ENCODE measurements at places on chromosomes 6 and 20.

DNA sequence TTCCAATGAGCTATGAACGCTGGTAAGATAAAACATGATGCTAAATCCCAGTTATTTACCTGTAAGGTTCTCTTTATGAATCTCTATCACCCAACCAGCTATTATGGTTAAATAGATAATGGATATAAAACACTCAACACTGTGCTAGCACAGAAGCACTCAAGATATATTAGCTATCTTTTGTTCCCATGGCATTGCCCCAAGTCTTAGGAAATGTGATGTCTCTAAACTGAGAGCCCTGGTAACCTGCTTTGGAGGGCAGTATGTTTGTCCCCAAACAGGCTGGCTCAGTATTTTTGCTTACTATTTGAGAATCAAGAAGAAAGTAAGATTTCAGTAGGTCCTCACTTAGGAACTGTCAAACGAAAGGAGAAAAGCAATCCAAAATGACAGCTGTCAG is 90.5 kb downstream of the BTBD9 start:
- DNase-seq, result no peak

- DNase-seq, result no peak
These were observed 4.9 kb downstream of the ELMO2 start for GRCh38 chr20:46401478-46401860.

DNA sequence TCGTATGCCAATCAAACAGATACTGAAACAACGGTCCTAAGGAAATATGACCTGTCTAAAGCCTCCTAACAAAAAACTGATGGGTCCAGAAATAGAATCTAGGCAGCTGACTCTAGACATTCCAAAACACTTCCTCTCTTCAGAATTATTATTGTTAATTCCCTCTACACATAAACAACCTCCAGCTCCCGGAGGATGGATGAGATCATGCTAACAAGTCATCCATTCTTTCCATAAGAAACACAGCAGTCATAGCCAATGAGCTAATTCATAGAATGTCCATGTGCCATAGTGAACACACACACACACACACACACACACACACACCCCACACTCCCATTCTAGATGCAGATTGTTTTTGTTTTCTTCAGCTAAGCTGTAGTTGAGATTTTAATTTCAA is 44.3 kb downstream of the HDGFL1 start:
- DNase-seq, result no peak

DNA sequence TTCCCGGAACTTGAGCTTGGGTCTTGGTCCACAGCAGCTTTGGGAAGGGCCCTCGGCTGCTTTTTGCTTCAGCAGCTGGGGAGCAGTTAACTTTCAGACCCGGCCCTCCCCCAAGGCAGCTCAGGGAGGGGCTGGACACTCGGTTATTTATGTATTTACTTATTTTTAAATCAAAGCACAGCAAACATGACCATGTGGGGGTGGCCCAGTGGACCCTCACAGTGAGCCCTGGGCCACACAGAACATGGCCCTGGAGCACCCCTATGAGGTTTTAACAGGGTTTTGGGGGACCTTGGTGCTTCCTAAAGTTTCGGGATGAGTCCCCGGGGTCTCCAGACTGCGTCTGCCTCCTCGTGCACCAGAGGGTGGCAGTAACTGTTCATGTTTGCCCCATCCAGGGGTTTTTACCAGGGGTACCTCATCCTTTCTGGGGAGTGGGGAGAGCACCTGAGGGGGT is 26.6 kb upstream of the NPBWR2 start:
- no peak for DNase-seq

- DNase-seq, result no peak
These were observed 23.5 kb downstream of the TOX2 start for GRCh38 chr20:43938017-43938655.

- DNase-seq, result no peak
These were observed 244.2 kb downstream of the CBLN4 start for GRCh38 chr20:55761100-55761499.

GRCh38 chr20:49684335-49684997 is 29.2 kb downstream of the B4GALT5 start:
- no peak for DNase-seq

GRCh38 chr6:12148841-12149240 is 136.7 kb downstream of the HIVEP1 start:
- no peak for DNase-seq
